Esophagus squamous epithelium (tissue), 5 donors: ENCODE measurements at places on chromosomes 12 and 14.

GRCh38 chr12:82398879-82399278 lies 40.5 kb downstream of the METTL25 start:
- DNase-seq, result no peak

DNA sequence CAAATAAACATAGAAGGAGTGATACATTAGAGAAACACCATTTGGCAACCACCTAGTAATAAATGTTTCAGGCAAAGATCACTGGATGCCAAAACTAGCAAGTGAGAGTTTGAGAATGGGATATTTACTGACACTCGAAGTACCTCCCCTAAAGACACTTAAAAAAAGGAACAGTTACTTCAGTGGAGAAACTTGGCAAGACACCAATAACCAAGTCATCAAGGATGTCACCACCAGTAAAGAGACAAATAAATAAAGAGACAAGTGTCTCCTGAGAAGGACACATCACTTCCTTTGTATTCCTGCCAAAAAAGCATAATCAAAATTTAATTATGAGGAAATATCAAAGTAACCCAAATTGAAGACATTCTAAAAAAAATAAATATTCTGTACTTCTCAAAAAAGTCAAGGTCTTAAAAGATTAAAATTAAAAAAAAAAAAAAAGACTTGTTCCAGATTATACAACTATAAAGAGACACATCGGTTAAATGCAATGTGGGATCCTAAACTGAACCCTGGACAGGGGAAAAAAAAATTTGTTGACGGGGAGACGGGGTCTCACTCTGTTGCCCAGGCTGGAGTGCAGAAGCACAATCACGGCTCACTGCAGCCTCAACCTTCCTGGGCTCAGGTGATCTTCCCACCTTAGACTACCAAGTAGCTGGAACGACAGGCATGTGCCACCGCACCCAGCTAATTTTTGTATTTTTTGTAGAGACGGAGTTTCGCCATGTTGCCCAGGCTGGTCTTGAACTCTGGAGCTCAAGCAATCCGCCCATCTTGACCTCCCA lies 26.4 kb downstream of the TM7SF3 start:
- DNase-seq, result no peak

DNA sequence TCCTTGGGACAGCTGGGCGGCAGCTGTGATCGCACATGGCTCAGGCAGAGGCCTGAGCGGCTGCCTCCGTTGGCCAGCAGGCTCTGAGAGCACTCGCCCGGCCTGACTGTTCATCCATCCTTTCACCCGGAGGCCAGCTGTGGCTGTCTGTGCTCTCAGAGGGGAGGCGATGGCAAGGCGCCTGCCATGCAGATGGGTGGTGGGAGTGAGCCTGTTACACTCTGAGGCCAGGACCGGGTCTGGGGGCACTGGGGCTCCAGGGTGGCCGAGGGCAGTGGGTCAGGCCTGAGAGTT lies 292.3 kb downstream of the TMEM121 start:
- no peak for DNase-seq

- DNase-seq, result no peak
These were observed 7.2 kb downstream of the CARMIL3 start for GRCh38 chr14:24058951-24059475.

- no peak for DNase-seq
These were observed 23.2 kb upstream of the KIF26A start for GRCh38 chr14:104115131-104115600.
